Osteocyte (in vitro differentiated cells): ENCODE measurements at places on chromosomes 12 and 14. TPM values are rescaled to one million over a fixed set of nuclear protein-coding genes. Genes with fewer than 3 reads are reported as not detected.

DNA sequence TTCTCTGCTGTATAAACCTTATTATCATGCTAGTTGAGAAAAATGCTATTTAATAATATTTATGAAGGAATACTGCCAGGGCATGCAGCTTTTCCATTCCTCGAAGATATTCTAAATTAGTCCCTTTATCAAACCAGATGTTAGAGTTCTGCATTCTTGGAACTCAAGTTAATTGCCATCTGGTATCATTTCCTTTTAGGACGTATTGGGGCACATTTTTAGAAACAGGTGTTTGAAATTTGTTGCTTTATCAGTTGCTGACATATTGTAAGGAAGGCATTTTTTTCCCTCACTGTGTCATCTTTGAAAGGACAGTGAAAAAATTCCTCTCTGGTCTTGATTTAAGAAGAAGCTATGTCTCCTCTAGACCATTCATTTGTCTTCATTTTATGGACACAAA, 471.2 kb upstream of the PRICKLE1 start:
- H3K36me3 ChIP-seq = no peaks in the 10 kb centered on the region
- H3K27ac ChIP-seq = no peak overlapping the region
- DNase-seq = no peak
- H3K4me1 ChIP-seq = peaks cover 31% of the 10 kb centered on the region
- peaks cover 4% of the 10 kb centered on the region for H3K27me3 ChIP-seq
- no peak overlapping the region for H3K4me3 ChIP-seq

- H3K36me3 ChIP-seq = no peaks in the 10 kb centered on the region
- peaks cover 2% of the 10 kb centered on the region for H3K27me3 ChIP-seq
- no peak overlapping the region for H3K4me3 ChIP-seq
- no peak for DNase-seq
- no peaks in the 10 kb centered on the region for H3K4me1 ChIP-seq
Measured at GRCh38 chr12:5220835-5221234, 177.2 kb downstream of the KCNA5 start.

GRCh38 chr12:21219206-21219605, 88.2 kb downstream of the SLCO1B1 start:
- DNase-seq = no peak
- no peak overlapping the region for H3K4me3 ChIP-seq
- no peaks in the 10 kb centered on the region for H3K27me3 ChIP-seq
- H3K4me1 ChIP-seq = peaks cover 3% of the 10 kb centered on the region
- H3K27ac ChIP-seq = no peak overlapping the region

- no peak overlapping the region for H3K4me3 ChIP-seq
- H3K4me1 ChIP-seq = no peaks in the 10 kb centered on the region
- no peaks in the 10 kb centered on the region for H3K36me3 ChIP-seq
- peaks cover 15% of the 10 kb centered on the region for H3K27me3 ChIP-seq
- DNase-seq = no peak
- no peak overlapping the region for H3K27ac ChIP-seq
Measured at GRCh38 chr12:98908866-98909265, 263.8 kb downstream of the APAF1 start.

DNA sequence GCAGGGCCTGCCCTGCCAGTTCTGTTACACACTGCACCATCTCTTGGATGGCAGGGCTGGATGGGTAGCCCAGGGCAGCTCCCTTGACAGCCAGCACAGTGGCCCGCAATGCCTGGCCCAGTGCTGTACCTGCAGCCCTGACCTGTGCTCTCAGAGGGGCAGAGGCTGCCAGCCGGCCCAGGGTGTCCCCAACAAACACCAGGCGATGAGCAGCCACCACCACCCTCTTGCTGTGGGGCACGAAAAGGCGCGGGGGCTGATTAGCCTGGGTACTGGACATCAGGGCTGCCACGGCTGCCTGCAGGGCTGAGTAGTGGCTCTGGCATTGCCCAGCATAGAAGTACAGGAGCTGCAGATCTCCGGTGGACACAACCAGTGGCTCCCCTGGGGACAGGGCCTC, 4.6 kb upstream of the SLC22A17 start:
- DNase-seq = peak; percentile 66
- no peak overlapping the region for H3K4me3 ChIP-seq
- no peak overlapping the region for H3K27ac ChIP-seq
- peaks cover 18% of the 10 kb centered on the region for H3K36me3 ChIP-seq
- H3K27me3 ChIP-seq = no peaks in the 10 kb centered on the region

Gene RPL41
- 3,386 and 3,580 TPM in 2 replicates for total RNA-seq

Gene FOXN4
- total RNA-seq = not detected in 2 replicates

Gene HOXC10
- not detected in 2 replicates for total RNA-seq

Gene PARPBP
- 5.1 and 5.6 TPM in 2 replicates for total RNA-seq

Gene RDH16
- total RNA-seq = 0.16 and 0.27 TPM in 2 replicates

Gene C1R
- 35.1 and 38.4 TPM in 2 replicates for total RNA-seq

- no peaks in the 10 kb centered on the region for H3K4me1 ChIP-seq
- H3K27me3 ChIP-seq = peaks cover 4% of the 10 kb centered on the region
- no peak overlapping the region for H3K4me3 ChIP-seq
- no peaks in the 10 kb centered on the region for H3K36me3 ChIP-seq
Measured at GRCh38 chr12:85676816-85677749, 159.1 kb downstream of the RASSF9 start.

- H3K4me1 ChIP-seq = no peaks in the 10 kb centered on the region
- no peak overlapping the region for H3K27ac ChIP-seq
- H3K4me3 ChIP-seq = no peak overlapping the region
Measured at GRCh38 chr12:84362552-84362897, 550.1 kb downstream of the SLC6A15 start.

GRCh38 chr12:123942911-123943648, 29.6 kb downstream of the CCDC92 start:
- peaks cover 40% of the 10 kb centered on the region for H3K36me3 ChIP-seq
- DNase-seq = no peak
- H3K4me1 ChIP-seq = peaks cover 42% of the 10 kb centered on the region
- peak overlapping the region; percentile 88 for H3K27ac ChIP-seq

Gene TEP1
- total RNA-seq = 35.4 and 38.0 TPM in 2 replicates

Gene CCDC60
- not detected in 2 replicates for total RNA-seq

GRCh38 chr14:61258985-61259384, 22.2 kb downstream of the TMEM30B start:
- H3K27me3 ChIP-seq = no peaks in the 10 kb centered on the region
- DNase-seq = no peak
- no peaks in the 10 kb centered on the region for H3K36me3 ChIP-seq
- peak overlapping the region; percentile 81 for H3K27ac ChIP-seq
- peaks cover 52% of the 10 kb centered on the region for H3K4me1 ChIP-seq

DNA sequence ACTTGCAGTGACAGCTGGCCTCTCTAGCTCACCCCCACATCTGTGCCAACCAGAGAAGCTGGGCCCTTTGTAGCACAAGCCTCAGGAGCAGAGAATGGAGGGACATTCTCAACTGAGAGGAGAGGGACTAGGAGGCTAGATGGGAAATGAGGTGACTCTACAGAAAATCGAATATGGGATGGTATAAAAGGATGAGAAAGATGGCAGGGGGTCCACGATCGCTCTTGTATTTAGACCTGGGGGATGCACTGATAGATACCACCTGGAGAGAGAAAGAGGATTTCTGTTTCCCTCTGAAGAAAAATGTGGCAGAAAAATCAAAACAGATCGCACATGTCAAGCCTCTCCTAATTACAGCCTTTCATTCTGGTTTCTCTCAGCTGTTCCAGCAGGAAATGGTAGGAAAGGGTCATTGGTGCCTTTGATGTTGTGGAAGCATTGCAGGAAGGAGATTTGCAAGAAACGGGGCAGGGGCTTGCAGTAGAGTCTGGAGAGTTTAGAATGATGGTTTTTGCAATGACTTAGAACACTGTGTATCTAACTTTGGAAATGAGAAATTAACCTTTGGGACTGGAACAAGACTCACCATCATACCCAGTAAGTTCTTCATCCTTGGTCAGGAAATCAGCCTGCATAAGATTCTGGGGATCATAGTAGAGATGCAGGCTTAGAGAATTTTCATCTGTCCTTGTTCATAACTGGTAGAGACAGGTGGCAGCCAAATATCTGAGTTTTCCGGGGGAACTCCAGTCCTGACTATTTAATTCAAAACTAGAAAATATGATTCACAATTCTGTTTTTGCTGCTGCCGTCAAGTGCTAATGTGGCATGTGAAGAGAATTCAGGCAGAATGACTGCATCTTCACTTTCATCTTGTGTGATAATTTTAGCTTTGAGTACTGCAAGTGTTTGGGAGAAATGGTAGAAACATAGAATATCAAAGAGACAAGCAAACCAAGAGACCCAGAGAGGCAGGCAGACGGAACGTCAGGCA, 98.8 kb downstream of the DAD1 start:
- peaks cover 25% of the 10 kb centered on the region for H3K27me3 ChIP-seq
- H3K4me1 ChIP-seq = peaks cover 26% of the 10 kb centered on the region
- no peak for DNase-seq
- no peak overlapping the region for H3K4me3 ChIP-seq
- no peaks in the 10 kb centered on the region for H3K36me3 ChIP-seq

Gene RARG
- total RNA-seq = 31.6 and 34.9 TPM in 2 replicates

Gene IAPP
- not detected in 2 replicates for total RNA-seq

GRCh38 chr14:50173891-50174290, 57.5 kb downstream of the SOS2 start:
- peaks cover 29% of the 10 kb centered on the region for H3K36me3 ChIP-seq
- no peaks in the 10 kb centered on the region for H3K27me3 ChIP-seq
- no peak overlapping the region for H3K4me3 ChIP-seq
- no peaks in the 10 kb centered on the region for H3K4me1 ChIP-seq
- no peak for DNase-seq

DNA sequence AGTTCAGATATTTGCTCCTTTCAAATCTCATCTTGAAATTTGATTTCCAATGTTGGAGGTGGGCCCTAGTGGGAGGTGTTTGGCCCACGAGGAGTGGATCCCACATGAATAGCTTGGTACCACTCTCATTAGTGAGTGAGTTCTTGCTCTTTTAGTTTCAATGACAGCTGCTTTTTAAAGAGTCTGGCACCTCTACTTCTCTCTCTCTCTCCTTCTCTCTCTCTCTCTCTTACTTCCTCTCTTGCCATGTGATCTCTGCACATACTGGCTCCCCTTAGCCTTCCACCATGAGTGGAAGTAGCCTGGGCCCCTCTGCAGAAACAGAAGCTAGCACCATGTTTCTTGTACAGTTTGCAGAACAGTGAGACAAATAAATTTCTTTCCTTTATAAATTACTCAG, 25.1 kb downstream of the GPR65 start:
- no peak for DNase-seq
- H3K4me1 ChIP-seq = no peaks in the 10 kb centered on the region
- no peak overlapping the region for H3K4me3 ChIP-seq
- peaks cover 9% of the 10 kb centered on the region for H3K27me3 ChIP-seq
- H3K36me3 ChIP-seq = no peaks in the 10 kb centered on the region
- no peak overlapping the region for H3K27ac ChIP-seq

DNA sequence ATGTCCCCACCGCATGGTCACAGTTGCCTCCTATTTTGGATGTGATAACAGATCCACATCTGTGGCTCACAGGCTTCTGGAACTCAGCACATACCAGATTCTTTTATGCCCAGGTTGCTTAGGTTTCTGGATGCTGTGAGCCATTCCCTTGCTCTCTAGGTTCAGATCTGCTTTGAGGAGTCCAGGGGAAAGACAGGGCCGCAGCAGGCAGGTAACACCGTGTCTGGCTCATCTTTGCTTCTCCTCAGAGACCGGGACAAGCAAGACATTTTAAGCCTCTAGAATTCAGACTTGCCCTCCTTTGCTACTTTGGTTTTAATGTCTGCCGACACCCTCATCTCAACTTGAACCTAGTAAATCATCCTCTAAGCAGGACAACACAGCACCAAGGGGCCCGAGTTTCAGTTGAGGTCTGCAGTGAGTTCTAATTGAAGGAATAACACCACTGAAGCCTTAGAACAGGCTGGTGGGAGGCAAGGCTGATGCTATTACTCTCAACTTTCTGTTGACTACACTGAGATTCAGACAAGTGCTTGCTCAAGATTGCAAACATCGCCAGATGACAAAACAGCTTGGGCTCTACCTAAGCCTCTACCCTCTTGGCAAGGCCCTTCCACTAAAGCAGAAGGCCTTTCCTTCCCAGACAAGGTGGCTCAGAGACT, 55.3 kb downstream of the MDM2 start:
- no peaks in the 10 kb centered on the region for H3K36me3 ChIP-seq
- no peak for DNase-seq
- H3K4me3 ChIP-seq = no peak overlapping the region
- H3K27me3 ChIP-seq = peaks cover 12% of the 10 kb centered on the region
- H3K4me1 ChIP-seq = no peaks in the 10 kb centered on the region

GRCh38 chr12:127271776-127272175, 995.2 kb upstream of the TMEM132C start:
- no peaks in the 10 kb centered on the region for H3K36me3 ChIP-seq
- no peak overlapping the region for H3K27ac ChIP-seq

GRCh38 chr14:64074961-64075612, 219.1 kb downstream of the ESR2 start:
- no peak for DNase-seq
- H3K27me3 ChIP-seq = no peaks in the 10 kb centered on the region
- no peak overlapping the region for H3K4me3 ChIP-seq

Gene SLC8B1
- total RNA-seq = 41.0 and 45.6 TPM in 2 replicates

GRCh38 chr12:94157181-94157580, 8.8 kb downstream of the PLXNC1 start:
- no peak overlapping the region for H3K4me3 ChIP-seq
- no peaks in the 10 kb centered on the region for H3K4me1 ChIP-seq
